ENCODE measurements at places on chromosomes 3 and 15. TPM values are rescaled to one million over a fixed set of nuclear protein-coding genes. Genes with fewer than 3 reads are reported as not detected.

Gene FBXW12
- total RNA-seq = not detected

Gene IP6K2
- 33.1 TPM for total RNA-seq

Gene AHSG
- total RNA-seq = not detected

Gene ADGRG7
- not detected for total RNA-seq

DNA sequence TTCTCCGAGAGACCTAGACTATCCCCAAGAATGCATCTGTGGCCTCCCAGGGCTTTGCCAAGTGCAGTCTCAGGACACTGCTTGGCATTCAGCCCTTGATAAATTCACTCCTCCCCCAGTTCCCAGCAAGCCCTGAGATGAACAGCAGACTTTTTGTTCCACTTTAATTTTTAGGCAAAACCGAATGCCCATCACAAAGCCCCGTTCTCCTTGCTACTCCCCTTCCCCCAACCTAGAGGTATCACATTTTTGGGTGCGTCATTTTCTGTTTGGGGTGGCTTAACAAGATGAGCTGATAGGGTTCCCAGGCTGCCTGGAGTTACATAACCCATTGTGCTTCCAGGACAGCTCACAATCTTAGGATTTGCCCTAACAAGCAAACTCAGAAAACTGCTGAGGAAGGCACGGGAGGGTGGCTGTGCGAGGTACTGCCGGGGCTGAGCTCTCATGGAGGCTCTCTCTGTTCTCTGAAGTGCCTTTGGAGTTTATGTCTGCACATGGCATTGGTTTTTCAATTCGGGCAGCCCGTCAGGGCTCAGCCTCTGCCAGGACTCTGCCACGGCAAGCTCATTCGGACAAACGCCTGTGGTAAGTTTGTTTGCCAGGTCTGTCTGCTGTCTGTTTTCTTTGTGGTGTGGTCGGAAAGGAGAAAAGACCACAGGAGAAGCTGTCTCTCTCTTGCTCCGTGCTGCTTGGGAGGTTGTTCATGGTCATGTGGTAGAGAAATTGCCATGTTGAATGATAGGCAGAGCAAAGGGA, at the start of gene TRAK1:
TSS of gene TRAK1 (plus strand) at position 385 of the 759 bp plus-strand sequence. CDS start at position 498, 113 bp downstream.
- no peak for DNase-seq

DNA sequence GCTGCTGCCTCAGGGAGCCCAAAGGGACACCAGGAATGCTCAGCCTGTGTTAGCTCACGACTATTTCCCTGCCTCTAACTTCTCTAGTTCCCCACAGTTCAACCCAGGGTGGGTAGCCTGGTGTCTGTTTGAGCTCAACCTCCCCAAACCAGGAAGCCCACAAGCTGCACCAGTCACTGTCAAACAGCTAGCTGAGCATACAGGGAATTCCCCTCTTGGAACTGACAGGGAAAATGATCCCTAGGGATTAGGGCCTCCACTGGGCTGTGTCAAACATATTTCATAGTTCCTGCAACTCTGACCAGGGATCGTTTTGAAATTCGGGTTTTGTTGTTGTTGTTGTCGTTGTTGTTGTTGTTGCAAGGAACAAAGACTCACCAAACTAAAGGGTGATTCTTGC, 147.1 kb upstream of the ICE2 start:
- DNase-seq = no peak

DNA sequence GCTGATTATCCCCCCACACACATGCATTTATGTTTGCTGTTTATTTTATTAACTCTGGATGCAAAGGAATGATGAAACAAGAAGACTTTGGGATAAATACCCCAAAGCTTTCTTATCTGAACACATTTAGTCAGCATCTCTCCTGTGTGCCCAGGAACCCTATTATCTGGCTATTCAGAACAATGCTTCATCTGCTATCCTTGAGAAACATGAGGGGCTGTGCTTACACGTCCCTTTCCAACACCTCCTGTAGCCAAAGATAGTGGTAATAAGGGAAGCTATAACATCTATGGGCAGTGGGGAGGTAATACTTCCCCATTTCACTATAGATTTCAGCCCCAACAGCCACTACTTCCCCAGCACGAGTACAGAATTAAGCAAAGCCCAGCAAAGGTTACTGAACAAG, 94.7 kb downstream of the SSR3 start:
- DNase-seq = no peak

DNA sequence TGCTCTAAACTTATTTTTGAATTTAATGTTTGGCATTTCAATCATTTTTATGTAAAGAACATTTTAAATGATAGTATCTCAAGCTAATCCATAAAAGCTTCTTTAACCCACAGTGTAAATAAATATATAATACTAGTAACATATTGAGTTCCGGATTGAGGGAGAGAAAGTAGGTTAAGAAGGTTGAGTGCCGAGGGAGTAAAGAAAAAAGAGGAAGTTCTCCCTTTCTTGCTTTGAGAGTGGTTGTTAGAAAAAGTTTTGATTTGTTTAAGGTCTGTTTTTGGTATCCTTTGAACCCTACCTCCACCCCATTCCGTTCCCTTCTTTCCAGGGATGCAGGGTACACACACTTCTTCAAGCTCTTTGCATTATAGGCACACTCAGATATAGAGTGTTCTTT, 130.8 kb downstream of the VPS8 start:
- no peak for DNase-seq

Data from posterior vena cava (tissue), 2 donors.